Hepatocyte (in vitro differentiated cells): ENCODE measurements at places on chromosomes 1 and 21. TPM values are rescaled to one million over a fixed set of nuclear protein-coding genes. Genes with fewer than 3 reads are reported as not detected.

- DNase-seq, result no peak
Observed at GRCh38 chr21:36021251-36021837, 39.0 kb downstream of the SETD4 start.

Gene DCST2
- 0.40 and 0.47 TPM in 2 replicates for polyA plus RNA-seq

Gene RCOR3
- polyA plus RNA-seq, result 25.0 and 25.6 TPM in 2 replicates

- no peak for DNase-seq
Observed at GRCh38 chr1:202964791-202965410, 2.2 kb downstream of the CYB5R1 start.

DNA sequence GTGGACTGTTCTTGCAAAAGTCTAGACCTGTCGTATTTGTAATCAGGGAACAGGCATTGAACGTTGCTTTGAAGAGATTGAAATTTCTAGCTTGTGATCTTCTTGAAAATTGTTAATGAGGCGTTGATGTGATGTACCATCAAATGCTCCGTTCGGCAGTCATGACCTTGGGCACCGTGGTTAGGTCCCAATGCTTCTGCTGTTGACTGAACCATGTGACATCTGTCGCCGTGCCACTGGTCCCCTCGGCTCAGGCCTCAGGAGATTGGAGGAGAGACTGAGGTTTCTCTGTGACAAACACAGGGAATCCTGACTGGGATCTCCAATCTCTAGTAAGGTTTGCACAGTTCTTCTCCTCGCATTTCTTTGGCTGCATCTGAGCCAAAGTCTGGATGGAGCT lies 18.1 kb upstream of the KCNAB2 start:
- no peak for DNase-seq

DNA sequence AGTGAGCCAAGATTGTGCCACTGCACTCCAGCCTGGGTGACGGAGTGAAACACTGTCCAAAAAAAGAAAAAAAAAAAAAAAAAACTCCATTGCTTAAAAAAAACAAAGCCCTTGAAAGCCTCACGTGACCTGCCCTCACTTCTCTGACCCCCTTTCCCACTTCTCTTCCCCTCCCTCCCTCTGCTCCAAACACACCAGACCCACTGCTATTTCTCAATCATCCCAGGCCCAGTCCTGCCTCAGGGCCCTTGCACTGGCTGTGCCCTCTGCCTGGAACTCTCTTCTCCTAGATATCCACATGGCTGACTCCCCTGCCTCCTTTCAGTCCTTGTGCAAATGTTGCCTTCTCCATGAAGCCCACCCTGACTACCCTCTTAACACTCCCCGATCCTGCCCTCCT lies 45.4 kb upstream of the TARDBP start:
- DNase-seq, result no peak

DNA sequence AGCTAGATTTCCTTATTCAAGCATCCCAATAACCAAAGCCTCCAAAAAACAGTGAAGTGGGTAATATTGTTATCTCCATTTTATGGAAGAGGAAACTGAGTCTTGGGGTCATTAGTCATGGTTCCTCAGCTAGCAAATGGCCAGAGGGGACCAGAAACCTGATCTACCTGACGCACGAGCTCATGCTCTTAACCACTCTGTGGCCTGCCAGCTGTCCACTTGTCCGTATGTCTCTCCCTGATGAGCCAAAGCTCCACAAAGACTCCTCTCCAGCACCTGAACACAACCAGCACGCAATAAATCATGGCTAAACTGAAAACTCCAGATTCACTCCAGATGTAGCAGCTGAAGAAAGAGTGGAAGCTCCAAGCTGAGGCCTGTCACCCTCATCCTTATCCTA lies 5.8 kb downstream of the CAPN8 start:
- DNase-seq, result no peak

Gene ATP1A2
- 0.80 and 1.5 TPM in 2 replicates for polyA plus RNA-seq

Gene ZMYND12
- polyA plus RNA-seq, result 0.74 and 0.87 TPM in 2 replicates

Gene KDM5B
- 87.9 and 94.8 TPM in 2 replicates for polyA plus RNA-seq

Gene SLC35D1
- polyA plus RNA-seq, result 8.3 and 14.3 TPM in 2 replicates
